ENCODE measurements at places on chromosomes 12 and 14. TPM values are rescaled to one million over a fixed set of nuclear protein-coding genes. Genes with fewer than 3 reads are reported as not detected.

KCNJ8 gene
- polyA plus RNA-seq, result 15.6 TPM

TAS2R43 gene
- 0.24 TPM for polyA plus RNA-seq

HOXC10 gene
- 76.2 TPM for polyA plus RNA-seq

SERPINA1 gene
- 48.2 TPM for polyA plus RNA-seq

SUSD6 gene
- polyA plus RNA-seq, result 20.8 TPM

GRCh38 chr12:41772478-41772877 lies 372.2 kb downstream of the GXYLT1 start:
- DNase-seq, result no peak

GRCh38 chr12:77488041-77488620 lies 342.6 kb upstream of the NAV3 start:
- DNase-seq, result no peak

DNA sequence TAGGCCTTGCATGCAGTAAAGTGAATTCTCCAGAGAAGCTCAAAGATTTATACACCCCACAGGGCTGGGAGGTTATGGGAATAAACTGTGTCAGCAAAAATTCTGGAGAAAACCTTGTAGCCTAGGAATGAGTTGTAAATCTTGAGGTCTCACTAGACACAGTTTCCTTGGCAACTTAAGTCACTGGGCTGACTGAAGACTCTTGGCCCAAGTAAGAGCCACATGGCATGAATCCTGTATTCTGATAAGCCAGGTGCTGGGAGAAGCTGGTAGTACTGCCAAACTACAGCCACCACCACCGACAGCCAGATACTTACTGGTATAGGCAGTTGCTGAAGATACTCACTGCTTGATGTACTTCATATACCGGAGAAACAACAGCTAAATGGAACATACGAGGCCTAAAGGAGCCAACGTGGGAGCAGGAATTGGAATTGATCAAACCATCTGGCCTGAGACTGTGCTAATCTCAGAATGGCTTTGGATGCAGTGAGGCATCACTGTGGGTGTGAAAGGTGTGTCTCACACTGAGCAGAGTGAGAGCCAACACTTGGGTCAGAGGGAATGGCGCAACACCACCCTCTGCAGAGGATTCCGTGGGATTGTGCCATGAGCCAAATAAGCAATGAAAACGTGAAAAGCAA lies 102.8 kb upstream of the TMCC3 start:
- no peak for DNase-seq

DNA sequence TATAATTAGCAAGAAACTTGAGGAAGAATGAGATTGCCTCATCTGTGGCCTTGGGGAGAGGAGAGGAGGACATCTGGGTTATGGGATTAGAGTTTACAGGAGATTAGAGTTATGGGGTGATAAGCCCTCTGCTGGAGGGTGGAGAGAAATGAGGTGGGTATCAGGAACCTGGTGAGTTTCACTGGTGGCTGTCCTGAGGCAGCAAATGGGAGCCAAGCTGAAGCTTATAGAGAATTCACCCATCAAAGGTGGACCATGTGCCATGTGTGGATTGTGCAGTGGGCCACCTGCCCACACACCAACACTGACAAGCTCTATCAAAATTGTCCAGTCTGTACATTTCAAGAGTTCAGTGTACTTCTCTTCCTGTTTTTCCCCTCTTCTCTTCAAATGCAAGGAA lies 135.3 kb downstream of the AEBP2 start:
- DNase-seq, result no peak

GRCh38 chr12:46386360-46386867 lies 13.8 kb upstream of the SLC38A2 start:
- DNase-seq, result no peak

GRCh38 chr14:95953111-95953724 lies 76.6 kb downstream of the TUNAR start:
- DNase-seq, result peak; percentile 18

DNA sequence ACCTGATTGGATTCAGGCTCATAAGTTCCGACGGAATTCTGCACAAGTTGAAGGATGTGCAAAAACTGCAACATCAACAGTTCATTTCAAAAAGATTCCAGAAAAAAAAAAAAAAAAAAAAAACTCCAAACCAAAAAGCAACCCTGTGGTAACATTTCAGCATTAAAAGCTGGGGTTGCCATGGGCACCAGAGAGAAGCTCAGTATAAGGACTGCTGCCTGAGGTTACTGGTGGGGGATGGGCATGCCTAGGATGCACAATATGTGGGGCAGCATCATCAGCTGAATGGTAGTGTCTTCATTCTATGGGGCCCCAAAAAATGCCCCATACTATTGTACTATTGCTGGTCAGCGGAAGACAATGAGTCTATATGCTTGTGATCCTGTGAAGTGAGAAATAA lies 44.7 kb downstream of the MBIP start:
- DNase-seq, result no peak

DNA sequence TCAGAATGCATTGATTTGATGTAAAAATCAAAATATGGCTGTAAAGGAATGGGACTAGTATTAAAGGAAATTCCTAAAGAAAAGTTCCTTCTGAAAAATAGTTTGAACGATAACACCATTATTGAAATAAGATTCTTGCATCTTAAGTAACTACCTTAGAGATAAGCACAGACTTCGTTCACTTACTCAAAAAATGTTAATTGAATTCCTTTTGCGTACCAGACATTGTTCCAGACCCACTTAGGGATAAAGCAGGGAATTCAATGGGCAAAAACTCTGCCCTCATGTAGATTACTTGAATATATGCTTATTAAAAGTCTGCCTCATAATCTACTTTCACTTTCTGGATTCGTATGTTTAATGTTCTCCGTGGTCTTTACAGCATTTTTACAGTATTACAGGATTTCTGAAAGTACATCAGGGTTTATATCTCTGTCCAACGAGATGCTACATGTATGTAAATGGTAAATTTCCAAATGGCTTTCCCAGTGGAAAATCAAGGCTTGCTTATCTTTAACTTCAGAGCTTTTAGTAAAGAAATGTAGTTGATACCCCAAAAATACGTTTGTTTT lies 213.7 kb downstream of the GXYLT1 start:
- DNase-seq, result no peak

Measured in left renal pelvis (tissue), 4 donors.